ENCODE measurements at places on chromosomes 2 and 18.

DNA sequence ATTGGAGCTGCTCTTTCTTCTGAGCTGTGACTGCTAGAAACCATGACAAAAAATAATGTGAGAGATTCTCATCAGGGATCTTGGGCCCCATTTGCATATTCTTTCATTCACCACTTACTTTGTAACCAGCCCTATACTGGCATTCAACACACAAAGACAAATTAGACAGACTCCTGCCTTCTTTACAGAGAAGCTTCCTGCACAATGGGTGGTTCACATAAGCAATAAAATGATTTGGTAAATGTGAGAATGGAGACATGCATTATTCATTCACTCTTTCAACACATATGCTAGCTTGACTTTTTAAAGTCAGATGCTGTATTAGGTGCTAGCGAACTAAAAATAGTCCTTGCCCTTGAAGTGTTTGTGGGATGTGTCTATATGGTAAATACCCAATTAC lies 174.4 kb downstream of the NCKAP5 start:
- DNase-seq = no peak

GRCh38 chr2:216404010-216404618 lies 8.2 kb upstream of the SMARCAL1 start:
- no peak for DNase-seq

- peak; percentile 76 for DNase-seq
Measured at GRCh38 chr2:219684721-219685689, 57.6 kb downstream of the SLC4A3 start.

- no peak for DNase-seq
Measured at GRCh38 chr2:127080938-127081755, 25.8 kb downstream of the BIN1 start.

- no peak for DNase-seq
Measured at GRCh38 chr2:83650898-83651297, 808.2 kb downstream of the SUCLG1 start.

GRCh38 chr2:55052129-55053061 lies 2.1 kb upstream of the RTN4 start:
- no peak for DNase-seq

DNA sequence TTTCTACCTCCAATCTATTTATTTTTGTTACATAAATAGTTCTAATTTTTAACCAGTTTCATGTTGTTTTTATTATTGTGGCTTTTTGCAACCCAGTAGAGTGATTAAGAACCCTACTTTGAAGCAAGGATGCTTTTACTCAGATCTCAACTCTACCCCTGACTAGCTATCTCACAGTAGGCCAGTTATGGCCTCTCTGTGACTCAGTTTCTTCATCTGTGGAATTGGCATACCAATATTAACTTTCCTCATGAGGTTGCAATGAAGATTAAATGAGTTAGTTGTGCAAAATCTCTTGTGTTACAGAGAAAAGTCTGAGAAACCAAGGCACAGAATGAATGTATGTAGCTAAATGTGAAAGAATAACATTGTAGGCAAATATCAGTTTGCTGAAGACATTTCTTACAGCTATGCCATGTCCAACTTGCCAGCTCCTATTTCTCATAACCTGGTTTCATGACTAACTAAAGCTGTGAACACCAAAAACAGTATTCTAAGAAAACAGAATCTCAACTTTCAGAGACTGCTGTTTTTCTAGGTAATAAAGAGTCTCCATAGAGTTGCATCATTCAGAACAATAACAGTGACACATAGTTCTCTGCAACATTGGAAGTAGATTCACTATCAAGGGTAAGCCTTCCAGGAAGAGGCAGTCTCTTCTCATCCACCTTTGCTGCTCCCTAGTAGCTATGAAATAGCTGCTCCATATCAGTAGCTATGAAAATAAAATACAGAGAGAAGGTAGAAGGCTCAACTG lies 33.2 kb upstream of the CYTIP start:
- no peak for DNase-seq

DNA sequence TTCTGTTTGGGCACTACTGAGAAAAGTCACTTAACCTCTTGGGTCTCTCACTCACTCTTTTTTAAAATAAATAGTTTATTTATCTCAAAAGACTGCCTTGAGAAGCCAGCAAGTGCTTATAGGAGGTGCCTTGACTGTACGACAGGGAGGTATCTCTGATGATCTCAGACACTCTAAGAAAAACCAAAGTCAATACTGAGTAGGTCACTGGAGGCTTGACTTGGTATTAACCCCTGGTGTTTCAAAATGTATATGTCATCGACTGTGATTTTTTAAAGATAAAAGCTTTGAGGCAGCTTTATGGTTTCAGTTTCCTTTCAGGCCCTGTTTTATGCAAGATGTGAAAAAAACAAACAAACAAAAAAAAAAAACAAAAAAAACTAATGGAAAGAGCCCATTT lies 33.7 kb downstream of the MREG start:
- DNase-seq = no peak

DNA sequence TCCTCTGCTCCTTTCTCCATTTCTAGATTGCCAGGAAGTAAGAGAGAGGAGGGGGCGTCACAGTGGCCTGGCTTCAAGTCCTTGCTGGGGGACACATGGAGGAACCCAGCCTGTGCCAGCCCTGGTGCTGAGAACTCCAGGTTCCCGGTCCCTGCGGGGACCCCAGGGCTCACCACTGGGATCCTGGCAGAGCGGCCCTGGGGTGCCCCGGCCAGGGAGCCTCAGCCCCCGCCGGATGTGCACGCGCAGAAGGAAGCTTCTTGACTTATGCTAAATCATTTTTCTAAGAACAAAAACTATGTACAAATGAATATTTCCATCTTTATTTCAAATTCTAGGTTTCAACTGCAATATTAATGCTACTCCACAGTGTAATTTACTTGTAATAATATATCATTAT lies 82.6 kb upstream of the SP3 start:
- no peak for DNase-seq

- DNase-seq = no peak
Measured at GRCh38 chr2:18268400-18268799, 292.1 kb downstream of the RDH14 start.

GRCh38 chr18:61735564-61736102 lies 157.2 kb downstream of the RNF152 start:
- no peak for DNase-seq

GRCh38 chr2:150759106-150759505 lies 271.6 kb upstream of the RND3 start:
- no peak for DNase-seq

DNA sequence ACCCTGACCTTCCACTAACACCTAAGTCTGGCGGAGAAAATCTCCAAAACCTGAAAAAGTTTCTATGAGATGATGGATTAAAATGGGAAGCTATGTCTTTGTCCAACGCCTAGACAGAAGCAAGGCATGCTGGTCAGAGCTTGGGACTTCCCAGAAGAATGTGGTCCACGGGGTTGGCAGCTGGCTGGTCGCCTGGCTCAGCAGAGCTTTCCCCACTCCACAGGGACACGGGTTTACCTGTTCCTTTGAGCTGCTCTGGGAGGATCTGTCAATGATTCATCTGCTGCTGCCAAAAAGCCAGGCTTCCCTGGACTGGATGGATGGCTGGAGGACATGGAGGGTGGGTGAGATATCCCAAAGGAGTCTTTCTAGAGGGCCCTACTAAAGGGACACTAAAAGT lies 10.8 kb downstream of the MBOAT2 start:
- no peak for DNase-seq

GRCh38 chr18:28794459-28795245 lies 617.7 kb upstream of the CDH2 start:
- no peak for DNase-seq

GRCh38 chr18:55522011-55522410 lies 66.0 kb downstream of the TCF4 start:
- no peak for DNase-seq

DNA sequence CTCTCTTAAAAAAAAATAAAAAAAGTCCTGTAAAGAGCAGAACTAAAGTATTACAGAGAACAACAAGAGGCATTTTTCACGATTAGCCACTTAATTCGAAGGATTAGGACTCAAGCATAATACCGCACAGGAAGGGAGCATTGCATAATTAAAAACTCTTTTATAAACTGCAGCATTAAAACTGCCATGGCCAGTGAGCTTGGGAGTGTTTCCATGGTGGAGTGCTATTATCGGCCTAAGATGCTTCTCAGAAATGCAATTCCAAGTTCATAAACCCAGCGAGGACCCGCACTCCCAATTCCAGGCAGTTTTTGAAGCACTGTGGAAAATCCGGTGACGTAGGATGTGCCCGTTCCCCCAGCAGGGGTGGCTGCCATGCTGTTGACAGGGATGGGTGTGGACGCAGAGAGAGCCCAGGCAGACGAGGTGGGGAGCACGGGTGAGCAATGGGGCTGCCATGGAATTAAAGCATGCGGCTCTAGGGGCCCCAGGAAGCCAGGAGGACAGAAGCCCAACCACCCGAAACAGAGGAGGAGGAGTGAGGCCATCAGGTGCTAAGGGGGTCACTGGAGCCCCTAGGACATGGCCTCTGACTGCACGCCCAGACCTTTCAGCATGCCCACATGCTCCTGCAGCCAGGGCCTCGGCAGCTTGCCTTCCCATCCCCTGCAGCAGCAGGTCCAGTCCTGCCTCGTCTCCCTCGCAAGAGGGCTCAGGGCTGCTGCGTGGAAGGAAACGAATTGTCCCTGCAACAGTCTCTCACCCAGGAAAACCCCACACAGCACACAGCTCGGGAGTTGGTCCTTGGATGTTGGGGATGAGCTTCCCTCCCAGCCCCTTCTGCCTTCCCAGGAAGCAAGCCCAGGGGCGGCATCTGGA lies 233.4 kb downstream of the NDUFA10 start:
- no peak for DNase-seq

DNA sequence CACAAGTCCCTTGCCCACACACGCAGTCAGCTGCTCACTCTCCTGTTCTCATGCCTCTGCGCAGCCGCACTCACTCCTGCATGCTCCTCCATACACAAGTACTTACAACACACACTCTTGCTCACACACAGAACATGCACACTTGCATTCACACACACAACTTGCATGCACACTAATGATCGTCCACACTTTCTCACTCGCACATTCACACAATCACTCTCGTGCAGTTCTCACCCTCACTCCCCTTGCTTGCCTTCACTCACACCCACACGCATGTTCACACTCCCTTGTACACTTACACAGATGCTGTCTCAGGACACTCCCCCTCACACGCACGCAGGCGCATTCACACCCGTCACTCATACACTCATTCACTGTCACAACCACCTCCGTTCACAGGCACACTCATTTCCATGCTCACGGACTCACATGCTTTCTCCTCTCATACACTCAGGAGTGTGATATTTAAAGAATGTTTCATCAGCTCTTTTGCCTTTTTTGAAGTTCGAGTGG lies 36.1 kb upstream of the LYPD6B start:
- no peak for DNase-seq

DNA sequence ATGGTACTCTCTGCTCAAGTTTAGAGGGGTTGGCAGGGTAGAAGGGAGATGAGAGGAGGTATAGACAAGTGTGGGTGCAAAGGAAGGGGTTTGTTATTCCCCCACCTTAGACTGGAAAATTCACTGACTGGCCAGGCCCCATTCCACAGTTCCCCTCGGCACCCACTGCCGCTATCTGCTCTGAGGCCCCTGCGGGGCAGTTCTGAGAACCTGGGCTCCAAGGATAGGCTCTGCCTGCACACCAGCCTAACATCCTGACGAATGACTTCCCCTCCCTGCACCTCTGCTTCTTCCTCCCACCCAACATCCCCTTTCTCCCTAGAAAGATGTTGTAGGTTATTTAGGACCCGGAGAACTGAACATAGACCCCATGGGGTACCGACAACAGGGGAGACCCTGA lies 303.9 kb upstream of the HDAC4 start:
- no peak for DNase-seq

DNA sequence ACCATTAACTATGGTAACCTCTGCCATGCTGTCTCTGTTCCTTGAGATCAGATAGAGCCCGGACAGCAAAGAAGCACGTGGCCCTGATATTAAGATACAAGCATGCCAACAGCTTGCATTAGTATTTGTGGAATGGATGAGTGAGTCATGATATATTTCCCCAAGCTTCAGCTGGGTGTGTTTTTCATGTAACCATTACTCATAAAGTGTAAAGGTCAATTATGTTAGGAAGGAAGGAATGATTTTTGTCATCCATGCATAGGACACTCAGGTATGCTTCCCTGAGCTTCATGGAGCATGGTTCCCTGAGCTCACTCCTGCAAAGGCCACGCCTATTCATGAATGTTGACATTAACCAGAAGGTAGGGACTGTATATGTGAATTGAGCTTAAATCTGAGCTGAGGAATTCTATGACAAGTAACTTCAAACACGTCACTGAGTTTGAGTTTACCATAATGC lies 74.6 kb downstream of the ARL4C start:
- no peak for DNase-seq

DNA sequence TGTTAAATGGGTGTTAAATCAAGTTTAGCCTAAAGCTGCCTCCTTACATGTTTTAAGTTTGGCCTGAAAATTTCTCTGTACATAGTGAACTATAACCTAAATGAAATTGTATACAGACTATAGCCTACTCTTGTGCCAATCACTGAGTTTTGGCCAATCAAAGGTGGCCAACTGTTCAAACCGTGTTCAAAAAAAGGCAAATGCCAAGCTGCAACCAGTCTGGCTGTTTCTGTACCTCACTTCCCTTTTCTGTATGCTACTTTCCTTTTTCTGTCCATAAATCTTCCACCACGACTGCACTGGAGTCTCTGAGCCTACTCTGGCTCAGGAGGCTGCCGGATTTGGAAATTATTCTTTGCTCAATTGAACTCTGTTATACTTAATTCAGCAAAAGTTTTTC lies 121.0 kb downstream of the SPOPL start:
- no peak for DNase-seq

GRCh38 chr2:181857483-181857882 lies 34.0 kb upstream of the ITPRID2 start:
- DNase-seq = no peak

- DNase-seq = no peak
Measured at GRCh38 chr2:195674491-195675221, 17.6 kb downstream of the SLC39A10 start.

DNA sequence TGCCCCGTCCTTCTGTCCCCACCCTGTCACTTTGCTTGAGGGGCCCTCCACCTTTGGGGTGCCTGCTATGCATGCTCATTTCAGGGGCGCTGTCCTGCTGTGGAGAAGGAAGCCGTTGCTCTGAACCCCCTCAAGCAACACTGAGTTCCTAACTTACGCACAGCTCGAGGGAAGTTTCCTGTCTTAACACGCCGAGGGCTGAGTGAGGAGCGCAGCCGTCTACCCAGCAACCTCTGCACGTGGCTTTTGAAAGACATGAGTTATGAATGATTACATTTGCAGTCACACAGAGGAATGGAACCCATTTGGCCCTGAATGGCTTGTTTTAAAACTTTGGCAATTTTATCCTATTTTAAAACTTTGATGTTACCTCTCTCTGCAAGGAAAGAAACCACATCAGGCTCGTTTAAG lies 14.0 kb downstream of the RAMP1 start:
- no peak for DNase-seq
